ENCODE measurements at places on chromosomes 3 and 15.

DNA sequence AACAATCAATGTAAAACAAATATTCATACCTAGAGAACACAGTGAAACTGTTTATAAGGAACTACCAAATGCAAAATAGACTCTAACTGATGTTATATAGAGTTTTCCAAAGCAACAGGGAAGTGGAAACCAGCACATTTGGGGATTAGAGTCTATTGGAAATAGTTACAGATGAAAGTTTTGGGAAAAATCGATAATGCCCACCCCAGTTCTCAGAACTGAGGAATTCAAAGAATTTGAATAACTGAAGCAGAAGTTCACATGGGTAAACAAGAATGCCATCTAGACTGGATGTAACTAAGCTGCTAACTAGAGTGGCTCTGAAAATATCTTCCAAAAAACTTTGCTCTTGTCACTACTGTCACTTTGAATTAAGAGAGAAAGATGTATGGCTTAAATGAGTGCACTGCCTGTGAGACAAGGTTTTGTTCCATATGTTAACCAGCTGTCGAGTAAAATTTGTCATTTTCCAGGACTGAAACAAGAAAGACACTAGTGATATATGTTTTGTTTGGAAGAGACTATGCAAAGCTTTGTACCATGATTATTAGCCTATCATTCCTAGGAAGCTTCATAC is 9.2 kb upstream of the DENND4A start:
- no peak for DNase-seq

- no peak for DNase-seq
Observed at GRCh38 chr15:48557335-48557734, 88.2 kb downstream of the FBN1 start.

DNA sequence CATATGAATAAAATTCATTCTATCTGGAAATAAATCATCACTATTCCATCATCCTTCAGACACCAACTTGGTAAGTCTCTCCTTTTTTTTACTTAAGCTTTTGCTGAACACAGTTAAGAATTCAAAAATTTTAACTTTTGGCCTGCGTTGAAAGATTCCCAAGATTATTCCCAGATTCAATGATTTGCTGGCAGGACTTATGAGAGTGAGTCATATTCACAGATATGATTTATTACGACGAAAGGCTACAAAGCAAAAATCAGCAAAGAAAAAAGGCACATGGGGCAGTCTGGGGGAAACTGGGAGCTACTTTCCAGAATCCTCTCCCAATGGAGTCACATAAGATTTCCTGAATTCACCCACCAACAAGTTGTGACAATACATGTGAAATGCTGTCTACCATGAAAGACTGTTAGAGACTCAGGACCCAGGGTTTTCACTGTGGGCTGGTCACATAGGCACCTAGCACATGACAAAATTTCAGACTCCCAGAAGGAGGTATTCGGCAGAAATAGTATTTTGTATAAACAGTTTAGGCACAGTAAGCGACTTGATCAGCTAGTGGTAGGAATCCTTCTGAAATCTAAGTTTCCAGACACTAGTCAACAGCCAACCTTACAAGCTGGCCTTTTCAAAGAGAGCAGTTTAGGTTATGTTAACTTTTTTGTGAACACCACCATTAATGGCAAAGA is 82.1 kb downstream of the DLG1 start:
- no peak for DNase-seq

DNA sequence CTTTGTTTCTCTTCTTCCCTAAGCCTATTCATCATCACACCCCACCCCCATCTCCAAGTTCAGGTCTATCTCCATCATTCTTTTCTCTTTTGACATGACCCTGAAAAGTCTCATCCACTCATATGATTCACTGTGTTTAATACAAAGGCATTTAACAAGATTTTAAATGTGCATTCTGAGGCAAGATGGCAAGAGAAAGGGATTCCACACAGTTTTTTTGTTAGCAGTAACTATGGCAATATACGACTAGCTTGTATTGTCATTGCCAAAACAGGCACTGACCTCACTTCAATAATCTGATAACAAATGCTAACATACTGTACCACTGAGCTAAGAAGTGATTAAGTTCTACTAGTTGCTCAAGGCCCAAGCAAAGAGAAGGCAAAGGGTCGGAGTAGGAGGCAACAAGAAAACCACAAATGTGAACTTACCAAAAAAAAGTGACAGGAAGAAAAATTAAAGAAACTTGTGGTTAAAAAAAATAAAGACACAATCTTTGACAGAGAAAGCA is 53.2 kb downstream of the FBN1 start:
- DNase-seq: no peak

DNA sequence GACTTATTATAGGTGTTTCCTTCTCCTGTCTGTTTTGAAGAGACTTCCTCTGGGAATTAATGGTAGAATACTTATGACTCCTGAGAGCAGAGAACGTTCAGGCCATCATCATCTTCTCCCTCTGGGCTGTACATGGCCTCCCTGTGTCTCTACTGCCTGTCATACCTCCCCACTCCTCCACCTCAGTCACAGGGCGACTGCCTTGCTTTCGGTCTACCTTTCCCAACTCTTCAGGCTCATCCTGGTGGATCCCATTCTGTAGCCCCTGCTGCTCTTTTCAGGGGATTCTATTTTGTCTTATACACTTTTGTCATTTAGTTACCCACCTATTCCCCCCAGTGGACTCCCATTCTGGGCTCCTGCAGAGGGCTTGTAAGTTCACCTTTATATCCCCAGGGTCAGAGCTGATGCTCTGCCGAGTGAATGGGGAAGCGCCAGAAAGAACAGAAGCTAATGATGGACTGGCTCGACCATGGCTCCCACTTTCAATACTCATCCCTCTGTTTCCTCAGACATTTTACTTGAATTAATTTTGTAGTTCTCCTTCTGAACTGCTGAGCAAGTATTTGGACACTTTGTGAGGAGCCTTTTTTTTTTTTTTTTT is 28.6 kb downstream of the FNDC3B start:
- no peak for DNase-seq

DNA sequence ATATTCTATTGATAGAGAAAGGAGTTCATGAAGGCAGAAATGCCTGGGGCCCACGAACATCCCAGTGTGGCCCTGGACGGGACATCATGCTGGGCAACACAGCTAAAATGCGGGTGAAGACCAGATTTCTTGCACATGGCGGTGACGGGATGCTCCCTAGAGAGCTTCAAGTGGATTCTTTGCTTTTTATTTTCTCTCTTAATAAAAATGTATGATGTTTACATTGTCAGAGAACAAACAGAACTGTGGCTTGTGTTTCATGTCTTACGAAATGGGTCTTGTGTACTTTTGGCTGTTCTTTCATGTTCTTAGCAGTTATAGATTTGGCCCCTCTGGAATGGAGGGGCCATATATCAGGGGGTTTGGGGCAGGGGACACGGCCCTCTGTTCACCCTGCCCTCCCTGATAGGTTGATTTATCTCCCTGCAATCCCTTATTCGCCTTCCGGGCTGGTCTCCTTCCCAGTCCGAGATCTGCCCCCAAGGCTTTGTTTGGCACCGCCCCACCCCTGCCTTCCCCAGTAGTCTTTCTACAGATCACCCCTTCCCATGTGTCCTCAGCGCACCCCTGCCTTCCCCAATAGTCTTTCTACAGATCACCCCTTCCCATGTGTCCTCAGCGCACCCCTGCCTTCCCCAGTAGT is 68.7 kb upstream of the CGNL1 start:
- DNase-seq: no peak

GRCh38 chr15:25709437-25710159 is 153.5 kb downstream of the ATP10A start:
- DNase-seq: no peak

- peak; percentile 52 for DNase-seq
Observed at GRCh38 chr3:158097593-158098308, 8.5 kb downstream of the SHOX2 start.

- DNase-seq: no peak
Observed at GRCh38 chr3:131403216-131403895, 21.8 kb downstream of the NUDT16 start.

GRCh38 chr3:126050050-126050392 is 33.9 kb downstream of the SLC41A3 start:
- DNase-seq: no peak

- DNase-seq: no peak
Observed at GRCh38 chr3:195548501-195548900, 5.4 kb upstream of the PPP1R2 start.

- no peak for DNase-seq
Observed at GRCh38 chr3:61236556-61236955, 14.7 kb downstream of the FHIT start.

GRCh38 chr15:99668533-99669182 is 64.6 kb downstream of the LYSMD4 start:
- DNase-seq: no peak

GRCh38 chr15:90234096-90234988 is at the start of gene GDPGP1:
GDPGP1 (plus strand) TSS chr15:90234209; CDS start chr15:90240909, 6,700 bp downstream.
- DNase-seq: no peak

GRCh38 chr15:89003865-89004725 is 84.2 kb upstream of the ABHD2 start:
- DNase-seq: no peak

DNA sequence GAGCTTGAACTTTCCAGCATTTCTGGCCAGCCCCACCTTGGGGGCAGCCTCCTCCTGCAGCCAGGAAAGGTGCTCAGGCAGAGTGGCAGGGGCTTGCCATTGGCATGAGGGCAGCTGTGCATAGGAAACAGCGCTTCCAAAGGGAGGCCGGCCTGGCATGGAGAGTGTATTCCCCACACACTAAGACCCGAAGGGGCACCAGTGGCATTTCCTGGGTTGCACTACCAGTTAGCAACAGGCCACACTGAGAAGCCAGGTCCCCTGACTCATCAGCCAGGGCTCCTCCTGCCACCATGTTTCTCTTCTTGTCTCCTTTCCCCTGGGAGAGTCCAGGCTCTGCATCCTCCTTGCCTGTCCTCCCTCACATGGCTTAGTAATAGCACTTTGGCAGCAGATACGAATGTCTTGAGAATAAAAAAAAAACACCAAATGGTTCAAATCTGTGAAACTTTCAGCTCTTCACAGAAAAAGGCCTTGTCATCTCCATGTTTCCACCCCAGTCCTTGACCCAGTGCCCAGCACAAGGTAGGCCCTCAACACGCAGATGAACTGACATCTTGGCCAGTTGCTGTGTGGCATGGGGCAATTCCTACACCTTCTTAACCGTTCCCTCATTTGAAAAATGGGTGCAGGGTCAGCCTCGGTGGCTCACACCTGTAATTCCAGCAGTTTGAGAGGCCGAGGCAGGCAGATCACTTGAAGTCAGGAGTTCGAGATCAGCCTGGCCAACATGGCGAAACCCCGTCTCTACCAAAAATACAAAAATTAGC is 180.4 kb downstream of the SMAD6 start:
- DNase-seq: no peak

- no peak for DNase-seq
Observed at GRCh38 chr3:100777271-100777670, 68.0 kb downstream of the TFG start.

- no peak for DNase-seq
Observed at GRCh38 chr3:58250093-58250707, 12.6 kb downstream of the ABHD6 start.

Measured in activated CD8-positive, alpha-beta memory T cell treated with anti-CD3 and anti-CD28 coated beads, Interleukin-2, amount 50 U/mL, for 4 hours (primary cell).